ENCODE measurements at places on chromosomes 1 and 21.

DNA sequence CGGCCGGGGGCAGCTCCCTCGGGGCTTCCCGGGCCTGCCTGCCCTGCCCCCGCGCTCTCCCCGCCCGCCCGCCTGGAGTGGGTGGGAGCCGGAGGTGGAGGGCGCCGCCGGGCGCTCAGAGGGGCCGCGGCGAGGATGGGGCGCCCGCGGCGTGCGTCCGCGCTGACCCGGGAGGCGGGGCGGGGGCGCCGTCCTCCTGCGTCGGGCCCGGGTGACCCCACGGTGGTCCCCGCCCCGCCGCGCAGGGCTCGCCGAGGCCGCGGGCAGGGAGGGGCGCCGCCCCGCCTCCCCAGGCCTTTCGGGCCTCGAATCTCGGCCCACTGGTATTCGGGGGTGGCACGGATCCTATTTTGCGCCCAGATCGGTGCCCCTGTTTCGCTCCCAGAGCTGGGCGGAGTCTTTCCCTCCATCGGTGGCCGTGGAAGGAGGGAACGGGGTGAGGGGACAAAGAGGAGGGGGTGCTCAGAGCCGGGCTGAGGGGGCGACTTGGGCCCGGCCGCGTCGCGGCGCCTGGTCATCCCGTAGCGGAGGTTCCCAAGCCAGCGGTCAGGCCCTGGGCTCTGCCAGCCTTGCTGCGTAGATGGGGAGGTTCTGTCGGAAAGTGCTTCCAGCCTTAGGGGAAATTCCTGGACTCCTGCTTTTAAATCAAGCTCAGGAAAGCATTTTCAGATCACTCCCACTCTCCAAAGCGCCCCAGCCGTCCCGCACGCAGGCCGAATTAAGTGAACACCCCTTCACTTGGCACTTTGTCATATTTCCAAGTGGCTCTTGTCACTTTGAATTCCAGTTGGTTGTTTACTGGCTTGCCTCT, 545 bp downstream of the PATJ start:
- DNase-seq = peak; percentile 55

GRCh38 chr1:206557636-206558473, 50.5 kb downstream of the RASSF5 start:
- no peak for DNase-seq

DNA sequence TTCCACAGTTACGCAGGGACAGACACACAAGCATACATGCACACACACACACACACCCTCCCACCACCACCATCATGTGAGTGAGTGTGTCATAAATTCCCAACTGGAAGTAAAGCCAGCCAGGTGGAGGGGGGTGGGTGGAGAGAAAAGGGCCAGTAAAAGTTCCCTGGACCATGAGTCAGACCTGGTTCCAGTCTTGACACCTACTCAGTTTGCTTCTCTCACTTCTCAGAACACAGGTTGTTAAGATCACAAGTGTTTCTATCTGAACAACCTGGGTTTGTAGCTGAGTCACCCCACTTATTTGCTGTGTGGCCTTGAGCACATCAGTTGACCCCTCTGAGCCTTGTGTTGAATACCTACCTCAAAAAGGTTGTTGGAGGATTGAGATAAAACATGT, 9.6 kb downstream of the EPHA10 start:
- DNase-seq = no peak

- no peak for DNase-seq
Measured at GRCh38 chr1:229365569-229365968, 22.7 kb upstream of the CCSAP start.

- DNase-seq = no peak
Measured at GRCh38 chr1:192805832-192806323, 3.0 kb upstream of the RGS2 start.

- no peak for DNase-seq
Measured at GRCh38 chr1:114551400-114551799, 30.0 kb downstream of the BCAS2 start.

- DNase-seq = no peak
Measured at GRCh38 chr1:67764633-67765032, 68.6 kb downstream of the GNG12 start.

GRCh38 chr1:83006271-83006670, 992.7 kb downstream of the TTLL7 start:
- DNase-seq = no peak

DNA sequence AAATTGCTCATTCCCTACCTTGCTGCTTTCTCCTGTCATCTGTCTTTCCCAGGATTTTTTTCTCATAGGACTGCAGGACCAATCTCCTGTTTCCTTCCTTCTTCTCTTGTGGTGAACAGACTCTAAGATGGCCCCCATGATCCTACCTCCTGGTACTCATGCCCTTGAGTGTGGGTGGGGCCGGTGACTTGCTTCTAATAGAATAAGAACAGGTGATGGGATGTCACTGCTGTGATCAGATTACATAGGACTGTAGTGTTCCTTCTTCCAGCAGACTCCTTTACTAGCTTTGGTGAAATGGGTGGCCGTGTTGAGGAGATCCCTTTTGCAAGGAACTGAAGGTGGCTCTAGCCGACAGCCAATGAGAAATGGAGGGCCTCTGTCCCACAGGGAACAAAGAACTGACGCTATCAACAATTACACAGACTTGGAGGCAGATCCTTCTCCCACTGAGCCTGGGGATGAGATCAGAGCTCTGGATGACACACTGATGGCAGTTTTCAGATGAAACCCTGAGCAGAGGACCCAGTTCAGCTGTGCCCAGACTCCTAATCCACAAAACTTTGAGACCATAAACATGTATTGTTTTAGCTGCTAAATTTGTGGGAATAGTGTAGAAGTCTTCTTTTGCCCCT, 7.5 kb downstream of the GSTM3 start:
- no peak for DNase-seq

- DNase-seq = no peak
Measured at GRCh38 chr1:19398309-19398760, 86.2 kb downstream of the SLC66A1 start.

- DNase-seq = no peak
Measured at GRCh38 chr1:7608628-7609305, 162.3 kb upstream of the VAMP3 start.

Measured in WERI-Rb-1 (cell line).